ENCODE measurements at places on chromosomes 6 and 20.

GRCh38 chr6:142913511-142914047 lies 31.4 kb downstream of the HIVEP2 start:
- DNase-seq, result no peak

GRCh38 chr6:50410579-50410978 lies 302.7 kb upstream of the TFAP2D start:
- no peak for DNase-seq

DNA sequence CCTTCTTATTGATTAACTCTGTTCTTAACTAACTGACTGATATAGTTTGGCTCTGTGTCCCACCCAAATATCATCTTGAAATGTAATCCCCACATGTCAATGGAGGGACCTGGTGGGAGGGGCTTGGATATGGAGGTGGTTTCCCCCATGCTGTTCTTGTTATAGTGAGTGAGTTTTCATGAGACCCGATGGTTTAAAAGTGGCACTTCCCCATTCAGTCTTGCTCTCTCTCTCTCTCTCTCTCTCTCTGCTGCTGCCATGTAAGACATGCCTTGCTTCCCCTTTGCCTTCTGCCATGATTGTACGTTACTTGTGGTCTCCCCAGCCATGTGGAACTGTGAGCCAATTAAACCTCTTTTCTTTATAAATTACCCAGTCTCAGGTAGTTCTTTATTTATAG lies 81.8 kb upstream of the SPACA1 start:
- no peak for DNase-seq

GRCh38 chr20:10655720-10656669 lies 17.8 kb downstream of the JAG1 start:
- DNase-seq, result no peak

DNA sequence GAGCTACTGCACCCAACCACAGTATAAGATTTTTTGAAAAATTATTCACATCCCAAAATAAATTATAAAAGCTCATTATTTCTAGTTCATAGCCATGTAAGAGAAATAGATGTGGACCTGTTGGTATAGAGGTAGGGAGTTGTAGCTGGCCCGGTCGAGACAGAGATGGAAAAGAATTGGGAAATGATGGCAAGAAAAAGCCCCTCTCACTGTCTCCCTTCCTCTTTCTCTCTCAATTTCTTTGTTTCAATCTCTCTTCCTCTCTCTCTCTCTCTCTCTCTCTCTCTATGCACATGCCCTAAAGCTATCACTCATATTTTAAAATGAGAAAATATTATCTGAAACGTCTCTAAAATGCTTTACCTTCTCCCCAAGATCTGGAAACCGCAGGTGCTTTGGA lies 80.7 kb upstream of the CD83 start:
- no peak for DNase-seq

DNA sequence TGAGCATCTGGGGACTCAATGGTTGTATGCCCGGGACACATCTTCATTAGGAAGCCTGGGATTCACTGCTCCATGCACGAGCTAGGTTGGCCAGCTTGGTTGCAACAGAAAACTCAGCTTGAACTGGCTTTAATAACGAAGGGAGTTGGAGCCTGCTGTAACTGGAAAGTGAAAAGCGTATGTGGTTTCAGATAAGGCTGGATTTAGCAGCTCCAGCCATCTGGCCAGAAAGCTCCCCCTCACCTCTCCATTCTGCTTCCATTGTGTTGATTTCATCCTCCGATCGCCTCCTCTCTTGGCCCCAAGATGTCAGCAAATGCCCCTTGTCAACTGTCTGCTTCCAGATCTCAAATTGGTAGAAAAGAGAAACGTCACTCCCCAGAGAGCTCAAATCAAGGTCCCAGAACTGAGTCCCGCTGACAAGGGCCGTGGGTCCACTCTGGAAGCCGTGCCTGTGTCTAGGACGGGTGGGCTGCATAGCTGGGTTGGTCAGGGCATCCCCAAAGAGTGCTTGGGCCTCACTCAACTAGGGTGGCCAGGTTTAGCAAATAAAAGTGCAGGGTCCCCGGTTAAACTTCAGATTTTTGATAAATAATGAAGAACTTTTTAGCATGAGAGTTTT lies 117.0 kb upstream of the PMEPA1 start:
- no peak for DNase-seq

DNA sequence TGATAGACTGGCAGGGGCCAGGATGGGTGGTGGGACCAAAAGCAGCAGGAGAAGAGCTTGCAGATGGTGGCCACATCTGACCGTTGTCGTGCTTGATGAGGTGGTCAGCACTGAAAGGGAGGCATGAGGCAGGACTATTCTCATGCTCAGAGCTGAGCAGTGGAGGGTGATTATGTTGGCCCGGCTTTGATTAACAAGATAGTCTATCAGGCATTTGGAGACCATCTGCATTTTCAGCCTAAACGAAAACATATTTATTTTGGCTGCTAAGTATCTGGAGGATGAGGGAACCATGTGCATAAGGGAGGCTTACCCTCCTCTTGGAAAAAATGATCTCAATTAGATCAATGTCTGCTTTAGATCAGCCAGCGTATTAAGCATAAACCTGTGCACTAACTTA lies 141.6 kb upstream of the KCNK16 start:
- no peak for DNase-seq

- DNase-seq, result no peak
Observed at GRCh38 chr6:141521440-141521839, 611.3 kb upstream of the GJE1 start.

DNA sequence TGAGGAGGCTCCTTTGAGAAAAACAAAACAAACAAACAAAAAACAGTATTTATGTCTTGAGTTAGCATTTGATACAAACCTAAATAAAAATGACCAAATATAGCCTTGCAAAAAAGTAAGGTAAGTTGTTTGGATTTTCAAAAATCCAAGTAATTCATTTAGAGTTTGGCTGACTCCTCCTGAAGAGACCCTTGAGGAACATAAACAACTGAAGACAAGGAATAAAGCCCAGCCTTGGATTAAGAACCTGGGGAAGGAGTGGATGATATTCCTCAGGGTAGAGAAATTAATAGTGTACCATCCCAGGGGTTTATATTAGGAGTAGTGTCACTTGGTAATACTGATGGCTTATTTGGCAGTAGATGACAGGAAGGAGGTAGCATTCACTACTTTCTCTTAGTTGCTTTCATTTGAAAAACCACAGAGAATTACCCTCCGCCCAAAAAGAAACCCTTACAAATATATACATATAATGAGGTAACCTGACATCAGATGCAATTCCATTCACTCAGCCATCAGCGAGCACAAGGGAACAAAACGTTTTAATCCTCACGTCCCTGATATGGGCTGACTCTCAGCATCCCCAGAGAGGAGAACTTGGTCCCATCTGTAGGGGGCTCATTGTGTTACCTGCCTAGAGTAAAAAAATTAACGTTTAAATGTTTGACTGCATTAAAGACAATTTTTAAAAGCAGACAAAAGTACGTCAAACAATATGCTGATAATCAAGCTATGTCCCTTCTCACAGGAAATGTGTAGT lies 57.0 kb downstream of the SOBP start:
- DNase-seq, result no peak

GRCh38 chr6:88494401-88495140 lies 328.4 kb upstream of the CNR1 start:
- DNase-seq, result no peak

- DNase-seq, result no peak
Observed at GRCh38 chr20:59688999-59689398, 84.7 kb downstream of the PHACTR3 start.

DNA sequence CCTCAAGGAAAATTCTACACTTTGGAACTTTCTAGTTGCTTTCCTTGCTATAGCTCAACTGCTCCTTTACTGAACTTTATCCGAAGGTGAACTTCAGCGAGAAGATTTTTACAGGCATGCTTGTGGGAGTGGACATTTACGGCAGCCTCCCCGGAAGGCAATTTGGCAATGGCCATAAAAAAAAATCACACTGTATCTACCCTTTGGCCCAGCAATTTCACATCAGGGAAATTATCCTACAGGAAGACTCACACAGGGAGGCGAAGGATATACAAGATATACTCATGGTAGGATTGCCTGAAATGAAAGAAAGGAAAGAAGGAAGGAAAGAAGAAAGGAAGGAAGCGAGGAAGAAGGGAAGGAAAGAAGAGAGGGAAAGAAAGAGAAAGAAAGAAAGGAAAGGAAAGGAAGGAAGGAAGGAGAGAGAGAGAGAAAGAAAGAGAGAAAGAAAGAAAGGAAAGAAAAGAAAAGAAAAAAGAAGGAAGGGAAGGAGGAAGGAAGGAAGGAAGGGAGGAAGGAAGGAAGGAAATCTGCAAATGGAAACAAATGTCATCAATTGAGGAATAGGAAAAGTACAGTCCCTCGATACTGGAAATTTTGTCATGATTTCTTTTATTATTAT lies 25.7 kb downstream of the OVOL2 start:
- DNase-seq, result no peak

- DNase-seq, result no peak
Observed at GRCh38 chr6:14917109-14917910, 328.6 kb upstream of the JARID2 start.

- DNase-seq, result no peak
Observed at GRCh38 chr20:5198651-5198924, 71.8 kb downstream of the CDS2 start.

All from NCI-H1436 (cell line).